Head of caudate nucleus (tissue), 42 donors: ENCODE measurements at places on chromosomes 1 and 21.

GRCh38 chr1:108892356-108893140, 15.8 kb downstream of the GPSM2 start:
- DNase-seq: no peak

- DNase-seq: no peak
Observed at GRCh38 chr1:6145396-6145750, 34.7 kb downstream of the CHD5 start.

- DNase-seq: peak; percentile 28
Observed at GRCh38 chr21:46667741-46668380, 32.4 kb downstream of the PRMT2 start.

DNA sequence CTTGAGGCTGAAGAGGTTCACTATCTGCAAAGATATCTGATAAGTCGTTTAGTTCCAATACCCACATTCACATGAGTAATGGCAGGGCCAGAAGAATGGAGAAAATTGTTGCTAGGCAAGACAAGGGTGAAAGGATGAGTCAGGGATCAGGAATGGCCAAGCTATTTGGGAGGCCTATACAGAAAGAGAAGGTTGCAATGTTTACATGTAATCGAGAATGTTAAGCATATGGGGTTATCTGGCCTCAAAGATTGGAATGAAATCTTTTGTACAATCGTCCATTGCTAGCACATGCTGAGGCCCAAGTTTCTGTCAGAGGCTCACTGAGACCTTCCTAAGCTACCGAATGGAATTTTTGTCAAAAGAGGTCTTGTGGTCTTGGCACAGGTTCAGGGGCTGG, 299.9 kb upstream of the PLD5 start:
- no peak for DNase-seq

DNA sequence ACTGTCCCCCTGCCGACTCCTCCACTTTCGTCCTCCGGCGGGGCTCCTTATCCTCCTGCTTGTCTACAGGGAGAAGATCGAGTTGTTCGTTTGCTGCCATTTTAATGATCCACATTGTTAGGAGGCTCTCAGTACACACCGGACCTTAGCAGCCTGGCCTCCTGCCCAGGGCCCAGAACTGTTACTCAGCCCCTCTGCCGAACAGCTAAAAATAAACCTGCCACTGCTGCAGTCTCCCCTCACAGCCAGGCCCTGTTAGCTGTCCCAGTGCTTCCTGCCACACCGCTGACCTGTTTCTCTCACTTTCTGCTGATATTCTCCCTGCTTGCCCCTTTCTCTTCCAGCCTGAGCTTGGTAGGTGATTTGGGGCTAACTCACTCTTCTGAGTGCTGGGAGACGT, 8.3 kb downstream of the MAPKAPK2 start:
- DNase-seq: peak; percentile 50
